ENCODE measurements at places on chromosomes 2 and 18.

DNA sequence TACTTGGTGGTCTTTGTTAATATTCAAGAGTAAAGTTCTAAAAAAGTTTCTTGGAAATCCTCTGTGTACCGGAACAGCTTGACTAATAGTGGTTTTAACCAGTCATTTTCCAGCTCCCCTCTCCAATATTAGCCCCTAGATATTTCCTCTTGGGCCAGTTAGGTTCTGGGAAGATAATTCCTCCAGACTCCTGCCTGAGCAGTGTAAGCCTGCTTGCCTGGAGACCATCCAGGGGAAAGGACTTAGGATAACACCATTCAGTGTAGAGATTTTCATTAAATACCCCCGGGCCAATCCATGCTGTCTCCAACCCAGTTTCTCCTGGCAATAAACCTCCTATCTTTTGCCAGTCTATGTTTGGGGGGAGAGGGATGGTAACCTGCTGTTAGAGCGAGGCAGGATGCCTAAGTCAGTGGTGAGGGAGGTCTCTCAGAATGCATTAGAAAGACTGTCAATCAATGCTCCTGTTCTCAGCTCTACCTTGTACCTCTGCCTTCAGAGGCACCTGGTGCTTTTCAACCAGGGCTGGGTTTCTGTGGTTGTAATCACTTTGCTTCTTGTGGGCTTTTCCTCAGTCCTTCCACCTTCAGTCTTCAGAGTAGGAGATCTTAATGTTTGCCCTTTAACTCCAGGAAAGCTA, 186.4 kb downstream of the RNF152 start:
- no peak for DNase-seq

DNA sequence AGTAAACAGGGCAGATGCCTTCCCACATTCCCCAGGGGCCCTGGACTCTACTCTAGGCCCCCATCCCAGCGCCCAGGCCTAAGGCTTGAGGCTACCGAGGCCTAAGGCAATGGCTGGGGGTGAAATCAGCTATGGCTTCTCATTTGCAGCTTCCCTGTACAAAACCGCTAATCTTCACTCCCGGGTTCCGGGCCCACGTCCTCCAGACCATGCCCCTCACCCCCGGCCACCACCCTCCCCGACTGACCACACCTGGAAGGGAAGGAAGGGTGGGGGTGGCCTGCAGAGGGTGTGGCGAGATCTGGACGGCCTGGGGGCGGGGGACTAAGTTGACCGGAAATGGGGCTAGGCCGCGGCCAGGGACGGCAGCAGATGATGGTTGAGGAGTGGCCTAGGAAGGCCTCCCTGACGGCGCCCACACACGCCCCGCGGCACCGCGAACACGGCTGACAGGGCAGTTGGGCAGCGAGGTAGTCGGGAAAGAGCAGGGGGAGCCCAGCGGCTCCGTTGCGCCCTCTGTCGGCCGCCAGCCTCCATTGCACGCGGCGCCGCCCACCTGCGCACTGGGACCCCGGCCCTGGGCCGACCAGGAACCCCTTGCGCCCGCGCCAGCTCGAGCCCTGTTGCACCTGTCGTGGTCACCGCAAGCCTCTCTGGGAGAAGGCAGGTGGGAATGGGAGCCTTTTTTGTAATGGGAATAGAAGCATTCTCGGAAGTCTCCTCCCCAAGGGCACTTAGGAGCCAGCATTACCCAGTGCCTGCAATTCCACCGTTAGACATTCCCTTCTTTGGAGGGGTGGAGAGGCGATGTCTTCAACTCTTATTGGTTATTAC, 117.1 kb upstream of the STPG4 start:
- DNase-seq = peak; percentile 68

- no peak for DNase-seq
These were observed 102.9 kb upstream of the RIOK3 start for GRCh38 chr18:23350188-23350587.

- no peak for DNase-seq
These were observed 802 bp upstream of the SAP130 start for GRCh38 chr2:128028668-128029054.

- DNase-seq = no peak
These were observed 61.5 kb downstream of the CIB4 start for GRCh38 chr2:26579723-26580040.

DNA sequence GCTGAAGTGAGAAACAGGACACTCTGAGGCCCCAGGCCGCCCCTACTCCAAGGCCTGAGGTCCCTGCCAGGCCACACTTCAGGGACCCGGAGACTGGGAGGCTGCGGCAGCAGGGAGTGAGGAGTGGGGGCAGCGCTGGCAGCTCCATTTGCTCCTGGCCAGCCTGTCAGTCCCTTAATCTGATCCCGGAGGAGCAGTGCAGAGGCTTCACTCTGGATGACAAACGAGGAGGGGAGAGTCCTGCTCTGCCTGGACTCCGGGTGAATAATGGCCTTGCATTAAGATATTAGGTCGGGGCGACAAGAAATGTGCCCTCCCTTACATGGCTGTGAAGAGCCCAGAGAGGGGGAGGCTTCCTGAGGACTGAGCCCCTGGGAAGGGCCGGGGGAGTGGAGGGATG, 14.3 kb upstream of the PRSS56 start:
- DNase-seq = no peak

- peak; percentile 58 for DNase-seq
These were observed 342.9 kb downstream of the SPAG16 start for GRCh38 chr2:213627054-213627710.

- DNase-seq = no peak
These were observed 180.3 kb downstream of the KCNE4 start for GRCh38 chr2:223232285-223232684.
